HFFc6 (cell line): ENCODE measurements at places on chromosomes 16 and 17.

DNA sequence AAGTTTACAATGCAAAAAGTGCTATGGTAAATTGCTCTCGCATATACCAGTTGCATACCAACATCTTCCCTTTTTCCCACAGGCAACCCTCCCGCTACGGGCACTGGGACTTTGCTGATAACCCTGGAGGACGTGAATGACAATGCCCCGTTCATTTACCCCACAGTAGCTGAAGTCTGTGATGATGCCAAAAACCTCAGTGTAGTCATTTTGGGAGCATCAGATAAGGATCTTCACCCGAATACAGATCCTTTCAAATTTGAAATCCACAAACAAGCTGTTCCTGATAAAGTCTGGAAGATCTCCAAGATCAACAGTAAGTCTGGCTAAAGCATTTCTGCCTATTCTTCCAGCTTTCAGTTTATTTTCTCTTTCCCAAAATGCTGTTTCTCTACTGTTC lies 27.9 kb upstream of the HSBP1 start:
- DNase-seq: no peak

DNA sequence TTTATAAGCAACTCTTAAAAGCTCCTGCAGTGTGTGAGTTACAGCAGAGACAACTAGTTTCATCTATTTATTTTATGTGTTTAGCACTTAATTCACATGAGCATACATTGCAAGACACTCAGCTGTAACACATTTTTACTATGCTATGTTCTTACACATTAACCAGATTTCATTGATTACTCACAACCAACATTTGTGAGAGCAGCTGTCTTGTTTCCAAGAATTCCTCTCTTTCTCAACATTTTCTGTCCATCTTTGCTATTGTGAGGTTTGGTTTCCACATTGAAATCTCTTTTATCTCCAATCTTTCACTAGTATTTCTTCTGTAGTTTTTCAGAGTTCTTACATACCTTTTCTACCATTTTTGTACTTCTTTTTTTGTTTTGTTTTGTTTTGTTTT lies 51.2 kb downstream of the COPRS start:
- no peak for DNase-seq

GRCh38 chr17:16492613-16493530 lies 879 bp upstream of the LRRC75A start:
- DNase-seq: no peak

- no peak for DNase-seq
These were observed 2.6 kb upstream of the SRL start for GRCh38 chr16:4244254-4245076.

DNA sequence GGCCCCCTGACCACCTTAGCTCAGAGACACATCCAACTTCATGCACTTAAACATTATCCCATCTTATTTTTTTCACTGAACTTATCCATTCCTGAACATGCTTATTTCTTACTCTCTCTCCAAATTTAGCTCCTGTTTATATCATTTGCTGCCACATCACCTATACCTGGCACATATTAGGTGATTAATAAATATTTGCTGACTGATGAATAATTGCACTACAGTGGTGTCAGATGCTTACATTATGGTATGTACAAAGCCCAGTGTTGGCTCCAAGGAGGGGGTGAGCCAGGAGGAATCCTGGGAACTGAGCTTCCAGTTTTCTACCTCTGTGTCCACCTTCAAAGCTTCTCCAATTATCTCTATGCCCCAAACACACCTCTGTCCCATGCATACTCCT lies 124.0 kb upstream of the PMFBP1 start:
- no peak for DNase-seq

DNA sequence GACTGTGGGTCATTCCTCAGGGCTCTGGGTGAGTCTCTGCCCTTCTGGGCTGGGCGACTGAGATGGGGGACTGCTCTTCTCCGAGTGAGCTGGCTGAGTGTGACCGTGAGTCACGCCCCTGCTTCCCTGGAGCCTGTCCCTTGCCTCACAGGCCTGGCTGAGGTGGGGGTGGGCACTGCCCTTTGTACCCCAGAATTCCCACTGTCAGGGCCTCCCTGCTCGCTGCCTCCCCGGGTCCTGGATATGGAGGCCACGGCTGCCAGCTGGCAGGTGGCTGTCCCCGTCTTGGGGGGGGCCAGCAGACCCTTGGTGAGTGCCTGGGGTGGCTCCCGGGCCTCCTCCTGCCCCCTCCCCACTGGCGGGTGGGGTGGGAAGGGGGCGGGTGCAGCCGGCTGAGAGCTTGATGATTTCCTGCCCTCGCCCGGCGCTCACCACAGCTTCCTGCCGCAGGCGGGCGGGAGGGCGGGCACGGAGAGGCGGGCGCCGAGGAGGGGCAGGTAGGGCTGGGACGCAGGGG lies at the start of gene LAT:
Gene LAT, plus strand, starts transcription at position 434 of the 517 bp plus-strand sequence. CDS start 366 bp downstream, outside the sequence.
- DNase-seq: no peak

DNA sequence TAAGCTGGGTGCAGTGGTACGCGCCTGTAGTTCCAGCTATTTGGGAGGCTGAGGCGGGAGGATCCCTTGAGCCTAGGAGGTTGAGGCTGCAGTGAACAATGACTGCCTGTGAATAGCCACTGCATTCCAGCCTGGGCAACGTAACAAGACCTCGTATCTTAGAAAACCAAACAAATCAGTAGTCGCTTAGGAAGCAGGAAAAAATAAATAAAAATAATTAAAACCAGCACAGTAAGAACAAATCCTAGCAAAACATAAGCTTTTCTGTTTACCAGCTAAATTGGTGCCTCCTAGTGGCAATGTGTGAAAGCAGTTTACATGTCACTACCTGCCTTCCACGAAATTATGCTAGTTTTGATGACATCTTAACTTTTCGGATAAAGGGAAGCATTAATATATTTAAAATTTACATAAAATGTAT lies 1.3 kb downstream of the ARMC5 start:
- DNase-seq: peak; percentile 78

DNA sequence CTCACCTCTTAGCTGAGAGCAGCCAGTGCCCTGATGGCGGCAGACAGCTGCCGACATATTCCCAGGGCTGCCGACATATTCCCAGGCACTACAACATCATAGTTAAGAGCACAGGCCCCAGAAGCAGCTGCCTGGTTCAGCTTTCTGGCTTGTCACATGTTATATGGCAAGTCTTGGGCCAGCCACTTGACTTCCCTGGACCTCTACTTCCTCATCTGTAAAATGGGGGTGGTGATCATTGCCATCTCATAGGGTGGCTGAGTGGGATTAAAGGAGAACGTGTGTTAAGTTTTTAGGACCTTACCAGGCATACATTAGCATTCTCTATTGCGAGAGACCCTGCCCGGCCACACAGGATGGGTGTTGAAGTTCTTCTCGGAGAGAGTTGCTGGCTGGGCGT lies 19.1 kb downstream of the CDIPT start:
- no peak for DNase-seq

- DNase-seq: no peak
These were observed 35.2 kb downstream of the ANKRD11 start for GRCh38 chr16:89455178-89455577.

DNA sequence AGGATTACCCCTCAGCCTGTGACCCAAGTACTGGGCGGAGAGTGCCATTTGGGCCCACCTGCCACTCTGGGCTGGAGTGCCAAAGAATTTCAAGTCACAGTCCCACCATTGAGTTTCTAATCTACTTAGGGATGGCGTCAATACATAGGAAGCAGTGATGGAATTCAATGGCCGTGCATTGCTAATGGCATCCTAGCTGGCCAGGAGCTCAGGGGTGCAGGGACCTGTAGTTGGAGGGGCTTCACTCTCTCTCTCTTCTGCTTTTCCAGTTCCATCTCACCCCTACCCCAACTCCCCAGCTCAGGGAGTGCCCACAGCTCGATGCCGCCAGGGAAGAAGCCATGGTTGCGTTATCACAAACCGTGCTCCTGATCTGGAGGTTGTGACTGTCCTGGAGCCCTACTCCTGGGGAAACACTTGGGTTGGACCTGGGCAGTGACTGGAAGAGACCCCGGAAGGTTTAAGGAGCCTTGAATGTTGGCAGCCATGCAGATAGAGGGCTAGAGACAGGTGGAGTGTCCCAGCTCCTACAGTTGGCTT lies 2.4 kb downstream of the MMP15 start:
- DNase-seq: no peak
